Activated naive CD4-positive, alpha-beta T cell treated with Interleukin-2 at 50 U/mL for 16 hours (primary cell): ENCODE measurements at places on chromosomes 6 and 20.

- peak; percentile 53 for DNase-seq
These were observed 49.3 kb upstream of the MYL9 start for GRCh38 chr20:36491901-36492617.

- DNase-seq: no peak
These were observed 89.0 kb upstream of the MLN start for GRCh38 chr6:33892581-33893346.

DNA sequence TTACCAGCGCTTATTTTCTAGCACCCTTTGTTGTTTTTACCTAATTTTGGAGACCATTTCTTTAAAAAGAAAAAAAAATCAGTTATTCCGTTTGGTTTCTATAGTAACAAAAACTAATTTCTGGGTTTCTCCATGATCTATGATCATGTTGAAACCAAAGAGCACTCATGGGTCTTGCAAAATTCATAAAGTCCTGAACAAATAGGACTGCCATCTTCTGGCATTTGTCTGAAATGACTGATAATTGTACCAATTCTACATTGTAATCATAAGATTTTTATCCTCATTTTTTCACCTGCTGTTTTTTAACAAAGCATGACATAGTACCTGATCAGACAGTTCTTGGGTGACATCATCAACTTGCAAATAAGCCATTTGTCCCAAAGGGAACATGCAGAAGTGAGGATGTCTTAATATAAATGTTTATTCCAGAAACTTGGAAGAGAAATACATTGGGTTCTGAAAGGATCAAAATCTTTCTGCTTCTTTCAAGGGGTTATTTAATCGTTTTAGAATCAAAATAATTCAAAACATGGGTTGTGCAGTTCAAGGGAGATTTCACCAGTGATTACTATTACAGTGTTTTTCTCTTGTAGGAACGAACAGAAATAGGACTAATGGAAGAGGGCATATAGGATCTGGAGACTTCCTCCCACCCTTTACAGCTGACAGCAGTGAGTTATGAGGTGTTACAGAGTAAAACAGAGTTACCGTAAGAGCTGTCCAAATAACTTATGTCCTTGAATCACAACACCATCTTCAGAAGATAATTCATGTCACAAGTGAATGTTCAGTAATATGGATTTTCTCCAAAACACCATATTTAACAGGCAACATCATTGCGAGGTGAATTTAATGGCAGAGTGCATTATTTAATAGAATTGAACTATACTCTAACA is 87.1 kb upstream of the GJE1 start:
- DNase-seq: no peak

GRCh38 chr6:35585658-35586057 is 73.0 kb upstream of the TULP1 start:
- no peak for DNase-seq

DNA sequence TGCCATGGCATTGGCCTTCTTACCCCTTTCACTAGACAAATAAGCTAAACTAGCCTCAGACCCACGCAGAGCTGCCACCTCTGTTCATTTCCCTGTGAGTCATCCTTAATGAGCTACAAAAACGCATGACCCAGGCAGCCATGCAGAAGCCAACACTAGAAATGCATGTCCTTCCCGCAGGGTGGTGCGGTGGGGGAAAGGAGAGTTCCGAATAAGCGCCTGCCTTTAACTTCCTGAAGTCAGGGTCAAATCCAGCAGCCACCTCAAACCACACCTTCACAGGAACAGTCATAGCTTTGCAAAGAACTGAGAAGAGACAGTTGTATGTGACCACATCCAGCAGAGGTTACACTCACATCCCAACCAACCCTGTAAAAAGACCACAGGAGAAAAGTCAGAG is 40.4 kb downstream of the IRF4 start:
- peak; percentile 65 for DNase-seq

- DNase-seq: no peak
These were observed 122.6 kb upstream of the FERMT1 start for GRCh38 chr20:6245436-6245835.

DNA sequence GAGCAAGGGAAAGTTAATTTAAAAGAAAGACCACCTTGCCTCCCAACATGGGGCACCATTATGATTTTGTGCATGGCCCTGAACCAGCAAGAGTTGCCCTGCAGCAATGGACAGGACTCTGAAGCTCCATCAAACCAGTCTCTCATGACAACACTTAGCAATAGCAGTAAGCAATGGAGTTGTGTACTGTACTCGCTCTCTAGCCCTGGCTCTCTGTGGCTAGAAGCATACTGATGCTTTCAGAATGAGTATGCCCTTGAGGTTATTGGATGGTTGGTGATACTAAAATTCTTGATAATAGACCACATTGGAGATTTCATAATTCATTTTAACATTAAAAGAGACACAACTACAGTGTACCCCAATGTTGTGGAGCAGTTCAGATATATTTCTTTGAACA is 23.2 kb upstream of the LMBRD1 start:
- DNase-seq: no peak

DNA sequence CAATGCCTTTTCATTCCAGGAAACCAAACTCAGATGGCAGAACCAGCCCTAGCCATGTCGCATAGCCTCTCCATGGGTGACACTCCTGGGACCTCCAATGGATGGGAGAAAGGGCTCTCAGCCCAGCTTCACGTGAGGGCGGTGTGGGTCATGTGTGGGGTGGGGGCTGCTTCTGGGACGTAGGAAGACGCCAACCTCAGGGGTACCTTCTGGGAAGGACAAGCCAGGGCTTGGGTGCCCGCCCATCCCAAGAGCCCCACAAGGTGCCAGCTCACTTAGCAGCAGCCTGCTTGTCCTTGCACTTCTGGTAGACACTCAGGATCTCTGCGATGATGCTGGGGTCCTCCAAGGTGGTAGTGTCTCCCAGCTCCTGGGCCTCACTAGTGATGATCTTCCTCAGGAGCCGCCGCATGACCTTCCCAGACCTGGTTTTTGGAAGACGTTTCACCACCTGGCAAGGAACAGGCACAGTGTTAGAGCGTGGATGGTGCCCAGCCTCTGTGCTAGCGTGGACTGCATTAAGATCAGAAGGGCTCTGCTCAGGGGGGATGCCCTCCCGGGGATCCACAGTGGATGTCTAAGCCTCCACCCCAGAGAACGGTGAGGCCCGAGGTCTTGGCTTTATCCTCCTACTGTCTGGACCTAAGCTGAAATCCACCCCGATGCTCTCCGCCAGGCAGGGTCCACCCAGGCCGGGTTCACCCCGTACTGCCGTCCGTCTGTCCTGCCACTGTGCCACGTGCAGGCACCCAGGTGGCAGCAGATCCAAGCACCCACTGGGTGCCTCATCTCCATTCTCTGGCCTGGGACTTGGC is 15.1 kb upstream of the APMAP start:
- no peak for DNase-seq

GRCh38 chr6:123022975-123023374 is 26.9 kb downstream of the CLVS2 start:
- DNase-seq: no peak

DNA sequence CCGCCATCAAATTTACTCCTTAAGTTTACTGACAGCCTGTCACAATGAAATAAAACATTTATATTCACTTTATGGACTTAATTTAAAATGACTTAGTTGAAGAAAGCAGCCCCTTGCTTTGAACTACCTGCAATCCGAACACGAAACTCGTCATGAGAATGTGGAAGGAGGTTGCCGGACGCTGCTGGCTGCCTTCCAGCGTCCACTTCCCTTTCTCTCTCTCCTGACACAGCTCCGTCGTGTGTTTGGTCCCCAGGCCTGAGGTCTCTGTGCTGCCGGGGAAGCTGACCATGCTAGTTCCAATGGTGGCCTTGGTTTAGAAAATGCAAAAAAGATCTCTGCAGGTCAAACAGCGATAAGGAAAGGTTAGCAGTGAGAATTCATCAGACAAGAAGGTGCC is 519.7 kb downstream of the CDH26 start:
- no peak for DNase-seq

GRCh38 chr20:52880259-52880658 is 91.9 kb upstream of the TSHZ2 start:
- DNase-seq: no peak
